Hematopoietic multipotent progenitor cell treated with erythropoietin and hydrocortisone succinate and interleukin-3 and kit ligand, for 4 days (in vitro differentiated cells): ENCODE measurements at places on chromosomes 11 and 22.

DNA sequence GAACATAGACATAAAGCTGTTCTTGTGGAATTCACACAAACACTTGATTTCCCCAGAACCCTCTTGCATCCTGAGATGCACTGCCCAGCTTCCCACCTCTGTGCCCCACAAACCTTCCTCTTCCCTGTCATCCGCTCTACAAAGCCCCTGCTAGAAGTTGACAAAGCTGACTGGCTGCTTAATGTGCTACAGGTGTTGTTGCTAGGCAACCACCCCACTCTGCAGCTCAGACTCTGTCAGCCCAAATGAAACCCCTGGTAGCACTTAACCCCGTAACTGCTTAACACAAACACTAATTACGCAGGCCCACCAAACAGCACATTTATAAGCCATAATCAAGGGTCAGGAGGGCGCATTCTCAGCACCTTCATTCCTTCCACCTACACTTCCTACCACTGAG is 172.0 kb upstream of the CADM1 start:
- no peak for DNase-seq

GRCh38 chr22:47606426-47606825 is 844.0 kb downstream of the TBC1D22A start:
- DNase-seq = no peak

- peak; percentile 75 for DNase-seq
These were observed 81.1 kb upstream of the WNT7B start for GRCh38 chr22:46058091-46058420.

- DNase-seq = peak; percentile 69
These were observed 29.5 kb downstream of the TRIOBP start for GRCh38 chr22:37726241-37726887.

DNA sequence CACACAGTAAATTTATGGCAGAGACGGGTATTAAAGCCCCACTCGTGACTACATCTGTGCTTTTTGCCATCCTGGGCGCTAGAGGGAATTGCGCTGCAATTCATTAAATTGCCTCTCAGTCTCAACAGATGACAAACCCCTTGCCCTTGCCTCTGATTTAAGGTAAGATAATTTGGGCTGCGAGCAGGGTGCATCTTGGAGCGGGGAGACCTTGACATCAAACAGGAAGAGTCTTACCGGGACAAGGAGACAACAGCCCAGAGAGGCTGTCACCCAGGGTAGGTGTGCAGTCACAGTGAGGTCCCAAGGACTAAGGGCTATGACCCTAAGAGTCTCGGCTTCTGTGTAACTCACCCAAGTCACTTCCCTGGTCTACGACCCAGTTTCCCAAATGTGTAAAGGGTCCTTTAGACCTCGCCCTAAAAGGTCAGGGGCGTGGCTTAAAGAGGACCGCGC is 449 bp upstream of the TOM1 start:
- DNase-seq = peak; percentile 65

- DNase-seq = no peak
These were observed 44.6 kb downstream of the KCNC1 start for GRCh38 chr11:17778956-17779860.

- DNase-seq = no peak
These were observed 127.0 kb upstream of the SNX19 start for GRCh38 chr11:131043251-131043650.

DNA sequence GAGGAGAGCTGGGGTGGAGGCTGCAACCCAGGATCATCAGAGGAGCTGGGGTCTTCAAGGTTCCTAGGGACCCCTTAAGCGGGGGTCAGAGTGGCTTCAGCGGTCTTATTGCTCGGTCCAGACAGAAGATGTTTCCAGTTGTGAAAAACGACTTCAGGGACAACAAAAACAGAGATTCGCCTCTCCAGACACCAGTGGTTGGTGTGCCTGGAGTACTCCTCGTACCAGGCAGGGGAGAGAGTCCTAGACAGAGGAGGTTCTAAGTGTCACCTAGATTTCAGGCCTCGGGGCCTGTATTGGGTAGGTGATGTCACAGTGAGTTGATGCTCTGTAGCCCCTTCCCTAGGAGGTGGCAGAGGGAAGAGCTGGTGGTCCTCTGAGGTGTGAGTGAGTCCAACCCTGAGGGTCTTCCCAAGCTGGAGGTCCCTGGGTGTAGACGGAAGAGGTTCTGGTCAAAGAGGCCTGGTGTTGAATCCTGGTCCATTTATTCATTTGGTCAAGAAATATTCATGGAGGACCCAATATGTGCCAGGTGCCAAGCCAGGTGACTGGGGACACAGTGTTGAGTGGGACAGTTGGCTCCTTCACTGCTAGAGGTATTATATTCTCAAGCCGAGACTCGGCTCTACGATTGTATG is 4.4 kb upstream of the IGLL5 start:
- no peak for DNase-seq

GRCh38 chr11:13465909-13466371 is 2.9 kb upstream of the BTBD10 start:
- DNase-seq = peak; percentile 51

DNA sequence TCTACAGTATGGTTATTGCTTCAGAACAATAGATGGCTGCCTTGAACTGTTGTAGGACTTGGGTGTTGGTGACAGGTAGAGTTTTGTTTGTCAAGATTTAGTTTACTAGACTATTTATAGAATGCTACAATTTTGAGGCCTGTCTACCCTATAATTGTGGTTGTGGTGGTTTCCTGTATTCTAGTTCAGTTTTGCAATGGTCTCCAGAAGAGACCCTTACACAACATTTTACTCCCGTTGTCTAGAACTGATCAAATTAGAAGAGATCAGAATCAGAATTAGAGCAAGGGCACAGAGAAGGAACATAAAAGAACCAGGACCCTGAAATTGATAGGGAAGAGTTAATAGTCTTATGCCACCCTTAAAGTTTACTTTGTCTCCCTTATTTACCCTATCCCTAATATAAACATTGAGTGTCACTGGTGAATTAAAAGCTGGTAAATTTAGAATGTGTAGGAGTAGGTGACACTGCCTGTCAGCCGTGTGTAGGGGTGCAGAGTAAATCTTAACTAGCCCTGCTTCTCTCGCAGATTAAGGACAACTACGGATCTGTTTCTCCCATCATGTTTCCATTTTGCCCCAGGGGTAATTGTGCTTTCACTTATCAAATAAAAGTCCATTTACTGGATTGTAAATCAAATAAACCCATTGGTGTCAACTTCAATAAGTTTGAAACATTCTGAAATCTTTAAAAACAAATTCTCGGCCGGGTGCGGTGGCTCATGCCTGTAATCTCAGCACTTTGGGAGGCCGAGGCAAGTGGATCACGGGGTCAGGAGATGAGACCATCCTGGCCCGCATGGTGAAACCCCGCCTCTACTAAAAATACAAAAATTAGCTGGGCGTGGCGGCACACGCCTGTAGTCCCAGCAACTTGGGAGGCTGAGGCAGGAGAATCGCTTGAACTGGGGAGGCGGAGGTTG is 10.9 kb upstream of the PHLDB1 start:
- peak; percentile 60 for DNase-seq

DNA sequence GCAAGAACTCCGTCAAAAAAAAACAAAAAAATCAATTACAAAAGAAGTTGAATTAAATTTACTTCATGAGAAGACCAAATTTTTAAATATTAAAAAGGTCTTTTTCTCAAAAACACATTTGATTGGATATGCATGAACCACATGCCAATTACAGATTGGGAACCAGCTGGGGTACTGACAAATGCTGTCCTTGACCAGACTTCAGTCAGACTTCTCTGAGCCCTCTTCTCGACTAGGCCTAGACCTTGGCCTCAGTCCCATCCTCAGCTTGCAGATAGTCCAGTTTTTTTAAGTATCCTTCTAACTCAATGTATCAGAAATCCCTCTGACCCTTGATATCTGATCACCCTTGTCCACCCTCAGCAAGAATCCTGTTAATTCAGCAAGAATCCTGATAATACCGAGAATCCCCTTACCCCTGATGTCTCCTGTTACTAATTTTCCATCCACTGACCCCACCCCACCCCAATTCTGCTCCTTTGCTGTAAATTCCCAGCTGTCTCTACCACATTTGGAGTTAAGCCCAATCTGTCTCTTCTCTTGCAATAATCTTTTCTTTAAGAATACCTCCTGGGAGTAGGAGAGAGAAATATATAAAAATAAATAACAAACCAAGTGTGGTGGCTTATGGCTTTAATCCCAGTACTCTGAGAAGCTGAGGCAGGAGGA is 30.9 kb downstream of the OR4D9 start:
- no peak for DNase-seq

- DNase-seq = peak; percentile 37
These were observed 40.4 kb upstream of the ETS1 start for GRCh38 chr11:128627666-128628324.

- DNase-seq = no peak
These were observed 90.2 kb downstream of the NELL1 start for GRCh38 chr11:20759541-20759940.

DNA sequence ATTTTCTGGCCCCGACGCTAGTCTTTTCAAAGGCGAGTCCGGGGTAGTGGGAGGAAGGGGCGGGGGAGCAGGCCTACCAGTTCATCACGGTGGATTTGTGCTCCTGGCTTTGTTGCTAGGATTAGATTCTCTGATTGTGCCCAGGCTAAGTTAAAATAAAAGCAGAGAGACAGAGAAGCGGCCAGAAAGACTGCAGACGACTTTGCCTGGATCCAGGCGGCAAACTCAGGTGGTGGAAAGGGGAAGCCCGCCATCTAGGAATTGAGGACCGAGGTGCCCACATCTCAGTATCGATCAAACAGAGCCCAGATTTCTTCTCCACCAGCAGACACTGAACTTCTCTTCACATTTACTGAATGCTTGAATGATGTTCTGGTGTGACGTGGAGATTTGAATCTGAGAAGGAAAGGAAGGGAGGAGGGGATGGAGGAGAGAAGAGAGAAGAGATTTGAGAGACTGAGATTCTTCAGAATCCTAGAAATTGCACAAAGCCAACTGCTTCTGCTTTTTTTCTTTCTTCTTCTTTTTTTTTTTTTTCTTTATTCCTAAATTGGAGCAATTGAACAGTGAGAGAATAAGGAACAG is 2.7 kb downstream of the FAT3 start:
- no peak for DNase-seq

GRCh38 chr11:43399983-43400630 is 41.4 kb downstream of the TTC17 start:
- no peak for DNase-seq

DNA sequence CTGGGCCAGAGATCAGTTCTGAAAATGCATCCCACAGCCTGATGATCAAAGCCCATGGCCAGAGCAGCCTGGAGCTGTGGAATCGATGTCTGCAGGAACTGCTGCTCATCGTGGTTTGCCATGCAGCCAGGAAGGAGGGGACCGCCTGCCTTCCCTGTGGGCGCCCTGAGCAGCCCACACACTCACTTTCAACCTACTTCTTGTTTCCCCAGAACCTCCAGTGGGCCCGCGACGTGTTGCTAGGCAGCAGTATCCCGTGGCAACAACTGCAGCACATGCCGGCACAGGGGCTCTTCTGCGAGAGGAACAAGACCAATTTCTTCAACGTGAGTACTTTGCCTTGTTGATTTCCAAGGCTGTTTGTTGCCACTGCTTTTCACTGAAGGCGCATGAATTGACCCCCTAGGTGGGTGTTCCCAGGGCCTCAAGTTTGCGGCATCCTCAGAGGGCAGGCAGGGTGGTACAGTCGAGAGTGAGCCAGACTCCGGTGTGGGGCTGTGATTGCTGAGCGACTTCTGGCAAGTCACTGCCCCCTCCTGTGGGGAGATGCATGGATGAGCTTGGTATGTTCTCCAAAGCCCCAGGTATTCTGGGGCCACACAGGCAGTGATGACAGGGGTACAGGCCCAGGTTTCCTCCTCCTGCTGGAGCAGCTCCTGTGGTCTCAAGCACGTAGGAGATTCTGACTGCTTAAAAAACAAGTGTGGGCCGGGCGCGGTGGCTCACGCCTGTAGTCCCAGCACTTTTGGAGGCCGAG is 47.0 kb upstream of the SUSD2 start:
- peak; percentile 84 for DNase-seq

- DNase-seq = no peak
These were observed 18.3 kb upstream of the MICALL1 start for GRCh38 chr22:37887584-37888378.

DNA sequence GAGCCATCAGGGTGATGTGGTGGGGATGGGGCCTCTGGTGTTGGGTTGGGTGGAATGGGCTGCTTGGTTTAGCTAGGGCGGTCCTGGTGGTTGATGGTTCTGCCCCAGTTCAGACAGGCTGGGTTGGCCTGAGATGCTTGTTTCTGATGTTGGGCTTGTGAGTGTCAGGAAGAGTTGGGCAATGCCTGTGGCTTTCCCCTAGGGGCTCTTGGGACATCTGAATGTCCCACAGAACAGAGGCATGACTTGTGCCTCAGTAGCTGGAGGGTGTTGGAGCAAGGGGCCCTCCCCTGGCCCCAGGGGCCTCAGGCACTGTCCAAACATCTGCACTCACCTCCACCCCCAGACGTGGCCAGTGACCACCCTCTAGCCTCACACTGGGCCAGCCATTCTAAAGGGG is 14.0 kb upstream of the CTSD start:
- DNase-seq = peak; percentile 67

- DNase-seq = no peak
These were observed 840.4 kb upstream of the TENM4 start for GRCh38 chr11:80281194-80281593.

- no peak for DNase-seq
These were observed 2.3 kb upstream of the CCDC88B start for GRCh38 chr11:64337538-64338249.

DNA sequence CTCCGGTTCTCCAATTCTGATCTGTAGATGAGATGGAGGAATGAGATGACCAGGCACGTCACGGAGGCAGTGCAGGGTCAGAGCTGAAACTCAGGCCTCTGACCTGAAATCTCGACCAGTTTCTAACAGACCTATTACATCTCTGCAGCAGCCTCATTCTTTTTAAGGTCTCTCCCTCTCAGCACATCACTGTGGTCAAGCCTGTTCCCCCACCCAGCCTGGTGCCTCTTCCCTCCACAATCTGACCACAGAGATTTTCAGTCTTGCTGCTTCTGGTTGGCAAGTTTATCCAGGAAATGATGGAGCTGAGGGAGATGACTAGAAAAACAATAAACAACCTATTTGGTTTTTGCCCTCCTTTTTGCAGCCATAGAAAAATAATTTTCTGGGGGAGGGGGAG is 9.5 kb downstream of the GRAMD1B start:
- DNase-seq = peak; percentile 17

DNA sequence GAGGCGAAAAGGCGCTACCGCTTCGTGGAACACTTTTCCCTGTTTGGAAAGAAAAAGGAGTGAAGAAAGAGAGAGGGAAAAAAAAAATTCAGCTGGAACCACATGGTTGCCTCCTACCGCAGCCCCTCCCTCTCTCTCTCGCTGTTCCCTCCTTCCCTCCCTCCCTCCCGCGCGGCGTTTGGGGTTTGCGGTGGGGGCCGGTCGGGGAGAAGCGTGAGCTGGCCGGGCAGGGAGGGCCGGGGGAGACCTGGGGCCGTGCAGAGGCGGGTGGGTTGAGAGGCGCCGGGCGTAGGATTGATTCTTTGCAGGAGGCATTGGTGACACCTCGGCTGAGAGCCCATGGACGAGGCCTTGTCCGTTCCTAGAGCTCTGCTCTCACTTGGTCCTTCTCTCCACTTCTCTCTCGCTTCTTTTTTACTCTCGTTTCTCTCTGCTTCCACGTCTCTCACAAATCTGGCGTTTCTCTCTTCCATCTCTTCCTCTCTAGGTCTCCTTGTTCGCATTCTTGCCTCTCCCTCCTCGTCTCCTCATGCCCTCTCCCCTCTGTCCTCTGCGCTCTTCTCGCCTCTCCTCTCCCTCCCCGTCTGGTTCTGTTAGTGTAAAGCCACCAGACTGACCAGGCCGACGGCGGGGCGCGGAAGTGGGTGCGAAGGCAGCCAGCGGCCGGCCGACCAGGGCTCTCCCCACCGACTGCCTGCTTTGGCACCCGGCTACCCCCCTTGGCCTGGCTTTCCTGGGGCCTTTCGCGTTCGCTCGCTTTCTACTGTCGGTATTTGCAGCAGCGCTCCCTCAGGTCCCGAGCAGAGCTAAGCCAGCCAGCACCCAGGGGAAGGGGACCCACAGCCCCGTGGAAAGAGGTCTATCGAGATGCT is at the start of gene CLMP:
Gene CLMP, minus strand, starts transcription at position 61 of the 872 bp plus-strand sequence. CDS start 308 bp downstream, outside the sequence.
- DNase-seq = peak; percentile 22
